ENCODE measurements at places on chromosomes 1 and 21.
A peak's percentile ranks its signal among the peaks of the same experiment; 100 is the strongest.

- no peak for DNase-seq
Measured at GRCh38 chr1:96519851-96520578, 201.6 kb upstream of the PTBP2 start.

- no peak for DNase-seq
Measured at GRCh38 chr1:34856697-34857096, 2.9 kb downstream of the SMIM12 start.

DNA sequence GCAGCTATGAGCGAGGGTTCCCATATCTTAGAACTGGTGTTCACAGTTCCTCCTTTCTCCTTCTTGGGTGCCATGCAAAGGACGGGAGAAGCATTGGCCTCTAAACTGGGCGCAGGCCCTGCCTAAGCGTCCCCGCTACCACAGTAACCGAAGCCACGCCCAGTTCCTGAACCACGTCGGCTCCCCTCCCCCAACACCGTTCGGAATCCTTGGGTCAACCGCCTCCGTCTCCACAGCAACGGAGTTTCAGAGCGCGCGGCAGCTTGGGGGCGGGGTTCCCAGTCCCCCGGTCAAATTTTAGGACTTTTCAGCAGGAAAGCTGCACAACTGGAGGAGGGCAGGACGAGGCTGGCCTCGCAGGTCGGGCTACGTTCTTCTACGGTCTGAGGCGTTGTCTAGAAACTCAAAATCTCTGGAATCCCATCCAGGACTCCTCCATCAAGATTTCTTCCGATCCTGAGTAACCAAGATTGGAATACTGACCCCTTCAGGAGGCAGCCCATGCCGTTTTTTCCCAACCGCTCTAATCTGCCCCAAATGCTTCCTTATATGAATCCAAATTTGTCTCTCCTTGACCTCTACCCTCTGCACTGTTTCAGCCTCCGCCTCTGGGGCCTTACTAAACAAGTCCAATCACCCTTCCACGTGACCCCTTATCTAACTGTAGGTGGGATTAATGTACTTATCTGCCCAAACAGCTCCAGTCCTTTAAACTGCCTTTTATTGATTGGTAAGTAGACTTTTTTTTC lies at the start of gene SPAG17:
SPAG17 (minus strand) TSS at position 145 of the 749 bp plus-strand sequence; CDS start at position 74, 71 bp downstream.
- peak; percentile 27 for DNase-seq

- DNase-seq = no peak
Measured at GRCh38 chr1:6996866-6997265, 211.6 kb downstream of the CAMTA1 start.

GRCh38 chr1:162373541-162374260 lies 3.0 kb downstream of the SPATA46 start:
- DNase-seq = no peak

DNA sequence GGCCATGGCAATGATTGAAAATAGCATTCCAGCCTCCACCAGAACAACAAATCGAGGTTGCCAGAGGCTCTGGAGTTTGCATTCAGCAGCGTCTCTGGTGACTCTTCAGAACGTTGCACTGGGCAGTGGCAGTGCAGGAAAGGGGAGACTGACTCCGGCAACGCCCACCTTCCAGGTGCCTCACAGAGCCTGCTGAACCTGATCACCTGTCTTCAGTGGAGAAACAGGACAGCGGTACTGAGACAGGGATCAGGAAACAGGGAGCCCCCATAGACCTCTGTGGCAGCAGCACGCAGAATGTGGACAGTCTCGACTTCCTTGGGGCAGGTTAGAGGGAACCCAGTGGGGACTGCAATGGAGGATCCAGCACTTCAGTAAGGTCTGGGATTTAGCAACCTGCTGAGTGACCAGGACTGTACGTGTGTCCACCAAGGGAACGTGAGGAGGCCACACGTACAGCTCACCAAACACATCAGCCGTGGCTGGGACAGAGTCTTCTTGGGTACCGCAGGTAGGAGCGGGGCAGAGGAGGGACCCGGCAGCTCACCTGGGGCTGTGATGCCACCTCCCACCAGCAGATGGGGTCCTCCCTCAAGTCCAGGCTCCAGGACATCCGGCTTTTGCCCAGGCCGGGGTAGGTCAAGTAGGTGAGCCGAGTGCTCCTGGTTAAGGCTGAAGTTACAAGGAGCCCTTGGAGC lies 128.6 kb downstream of the PRDM2 start:
- no peak for DNase-seq

Measured in DMS 273 treated with DMSO at 0.1 percent for 48 hours (cell line).